ENCODE measurements at places on chromosomes 12 and 14. TPM values are rescaled to one million over a fixed set of nuclear protein-coding genes. Genes with fewer than 3 reads are reported as not detected.
A peak's percentile ranks its signal among the peaks of the same experiment; 100 is the strongest.

DNA sequence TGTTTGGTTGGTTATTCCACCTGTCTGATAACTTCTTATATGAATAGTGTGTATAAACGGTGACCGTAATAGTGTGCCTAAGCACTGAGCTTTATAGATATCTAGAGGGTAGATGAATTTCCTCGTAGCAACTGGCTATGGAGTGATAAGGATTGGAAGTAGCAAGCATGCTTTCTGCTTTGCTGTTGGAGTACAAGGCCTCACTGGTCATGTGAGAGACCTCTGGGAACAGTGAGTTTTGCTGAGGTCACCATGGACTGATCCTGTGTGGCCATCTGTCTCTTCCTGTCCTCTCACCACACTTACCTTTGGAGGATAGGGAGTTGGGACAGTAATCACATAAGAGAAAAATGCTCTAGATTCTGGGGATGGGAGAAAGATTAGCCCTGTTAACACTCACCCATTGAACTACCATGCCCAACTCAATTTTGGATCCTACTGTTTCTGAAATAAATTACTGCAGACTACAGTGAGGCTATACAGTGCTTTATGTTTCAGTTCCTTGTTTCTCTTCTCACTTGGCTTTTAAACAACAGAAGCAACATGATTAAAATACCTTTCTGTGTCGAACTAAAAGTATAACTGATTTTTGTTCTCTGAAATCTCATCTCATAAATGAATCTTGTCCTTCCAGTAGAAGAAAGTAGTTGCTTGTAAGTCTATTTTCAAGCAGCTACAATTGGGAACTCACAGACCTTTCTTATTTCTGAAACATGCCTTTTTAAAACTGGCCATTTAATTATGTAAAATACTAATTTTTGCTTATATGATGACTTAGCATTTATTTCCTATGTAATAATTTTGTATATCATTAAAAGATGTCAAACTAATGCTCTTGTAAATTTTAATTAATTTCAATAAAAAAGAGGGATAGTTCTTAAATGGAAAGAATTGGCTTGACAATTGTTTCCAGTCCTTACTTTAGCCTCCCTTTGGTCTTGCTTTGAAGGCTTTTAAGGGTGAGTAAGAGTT lies 8.3 kb downstream of the TMX1 start:
- DNase-seq = no peak

- no peak for DNase-seq
Observed at GRCh38 chr12:108616941-108617858, 16.5 kb downstream of the SELPLG start.

DNA sequence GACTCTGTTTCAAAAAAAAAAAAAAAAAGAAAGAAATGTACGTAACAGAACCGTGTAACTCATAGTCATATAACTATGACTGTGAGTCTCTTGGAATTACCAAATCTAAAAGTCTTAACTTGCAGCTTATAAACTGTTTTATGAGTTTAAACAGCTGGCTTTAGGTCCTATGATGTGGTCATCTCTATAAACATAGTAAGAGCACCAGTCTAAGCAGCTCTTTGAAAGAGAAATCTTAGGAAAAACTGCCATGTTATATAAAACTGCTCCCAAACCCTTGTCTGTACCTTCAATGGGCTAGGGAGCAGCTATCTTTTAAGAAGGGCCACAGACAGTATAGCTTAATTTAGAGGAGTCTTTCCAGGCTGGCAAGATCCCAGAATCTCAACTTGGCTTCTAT lies 115.5 kb upstream of the AEBP2 start:
- no peak for DNase-seq

DNA sequence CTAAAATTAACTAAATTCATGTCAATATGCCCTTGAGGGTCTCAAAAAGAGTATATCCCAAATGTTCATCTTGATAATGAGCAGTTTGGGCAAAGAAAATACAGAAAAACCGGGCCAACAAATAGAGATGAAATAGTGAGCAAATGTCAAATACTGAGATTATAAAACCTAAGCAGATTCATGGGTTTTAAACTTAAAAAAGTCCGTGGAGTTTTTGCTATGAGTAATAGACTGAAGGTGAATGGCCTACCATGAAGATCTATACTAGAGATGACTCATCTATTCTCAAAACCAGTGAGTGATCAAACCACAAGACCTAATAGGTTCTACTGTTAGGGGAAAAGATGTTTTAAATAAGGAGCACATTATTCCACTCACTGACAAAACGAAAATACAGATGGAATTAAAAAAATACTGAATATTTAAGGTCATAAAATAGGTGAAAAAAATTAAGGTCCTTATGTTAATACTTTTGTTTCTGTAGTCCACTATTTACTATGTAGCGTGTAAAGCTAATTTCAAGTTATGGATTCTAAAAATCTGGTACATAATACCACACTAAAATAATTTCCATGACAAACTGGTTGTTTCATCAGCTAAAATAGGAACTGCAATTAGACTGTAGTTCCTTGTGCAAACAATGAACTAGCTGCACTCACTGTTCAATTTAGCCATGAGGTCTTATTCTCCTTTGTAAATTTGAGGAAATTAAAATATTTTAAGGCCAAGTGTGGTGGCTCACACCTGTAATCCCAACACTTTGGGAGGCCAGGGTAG lies 5.0 kb downstream of the HNRNPC start:
- DNase-seq = peak; percentile 61

GRCh38 chr12:72338437-72338836 lies 66.3 kb downstream of the TRHDE start:
- no peak for DNase-seq

DNA sequence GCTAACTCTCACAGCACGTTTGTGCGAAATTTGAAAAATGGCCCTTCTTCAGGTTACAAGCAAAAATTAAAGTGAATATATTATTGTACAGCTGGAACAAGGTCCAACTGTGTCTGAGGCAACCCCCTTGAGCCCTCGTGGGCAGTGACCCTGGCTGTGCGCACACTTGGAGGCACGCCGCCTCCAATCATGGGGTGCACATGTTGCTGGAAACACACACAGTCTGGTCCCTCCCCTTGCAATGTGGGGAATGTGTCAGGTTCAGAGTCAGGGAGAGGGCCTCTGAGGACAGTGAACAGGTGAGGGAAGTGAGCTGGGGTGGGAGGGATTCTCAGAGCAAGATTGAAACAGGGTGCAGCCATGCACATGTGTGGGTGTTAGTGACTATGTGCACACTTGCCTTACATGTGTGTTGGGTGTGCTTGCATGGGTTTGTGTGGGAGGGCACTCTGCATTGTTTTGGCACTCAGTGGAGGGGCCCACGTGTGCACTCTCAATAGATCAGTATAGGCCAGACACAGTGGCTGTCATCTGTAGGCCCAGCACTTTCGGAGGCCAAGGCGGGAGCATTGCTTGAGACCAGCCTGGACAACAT lies 9.6 kb downstream of the TSPAN9 start:
- no peak for DNase-seq

DNA sequence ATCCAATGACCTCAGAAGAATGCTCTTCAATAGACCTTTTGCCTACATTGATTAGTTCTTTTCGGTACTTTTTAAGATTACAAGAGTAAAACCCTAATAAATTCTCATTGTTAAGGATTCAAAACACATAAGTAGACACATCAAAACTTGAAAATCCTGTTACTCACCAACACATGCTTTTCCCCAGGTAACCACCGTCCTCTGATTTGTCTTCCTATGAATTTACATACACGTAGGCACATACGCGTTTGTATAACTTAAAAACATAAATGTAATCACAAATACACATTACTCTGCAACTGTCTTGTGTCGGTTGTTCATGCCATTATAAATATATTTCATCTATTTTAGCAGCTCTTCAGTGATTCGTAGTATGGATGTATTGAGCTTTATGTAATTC lies 910 bp upstream of the WASHC4 start:
- DNase-seq = no peak

DNA sequence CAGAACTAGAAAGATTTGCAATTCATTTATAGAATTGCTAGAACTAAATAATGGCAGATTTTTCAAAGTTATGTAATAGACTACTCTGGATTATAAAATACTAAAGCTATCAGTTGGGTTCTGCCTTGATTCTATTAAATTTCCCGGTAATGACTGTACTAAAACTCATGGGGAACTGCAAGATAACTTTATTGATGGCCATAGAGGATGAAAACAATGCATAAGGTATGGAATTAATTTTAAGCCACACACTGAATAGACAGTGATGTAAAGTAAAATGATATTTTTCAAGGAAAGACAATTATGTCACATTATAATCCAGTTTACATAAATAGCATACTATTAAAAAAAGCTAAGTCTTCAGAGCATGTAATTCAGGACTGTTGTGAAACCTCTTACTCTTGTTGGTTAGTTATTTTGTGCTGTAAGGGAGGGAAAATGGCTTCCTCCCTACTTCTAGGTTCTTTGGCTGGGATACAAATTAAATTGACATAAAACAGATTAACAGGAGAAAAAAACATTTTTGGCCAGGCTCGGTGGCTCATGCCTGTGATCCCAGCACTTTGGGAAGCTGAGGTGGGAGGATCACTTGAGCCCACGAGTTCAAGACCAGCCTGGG lies 134.4 kb upstream of the AMIGO2 start:
- no peak for DNase-seq

DNA sequence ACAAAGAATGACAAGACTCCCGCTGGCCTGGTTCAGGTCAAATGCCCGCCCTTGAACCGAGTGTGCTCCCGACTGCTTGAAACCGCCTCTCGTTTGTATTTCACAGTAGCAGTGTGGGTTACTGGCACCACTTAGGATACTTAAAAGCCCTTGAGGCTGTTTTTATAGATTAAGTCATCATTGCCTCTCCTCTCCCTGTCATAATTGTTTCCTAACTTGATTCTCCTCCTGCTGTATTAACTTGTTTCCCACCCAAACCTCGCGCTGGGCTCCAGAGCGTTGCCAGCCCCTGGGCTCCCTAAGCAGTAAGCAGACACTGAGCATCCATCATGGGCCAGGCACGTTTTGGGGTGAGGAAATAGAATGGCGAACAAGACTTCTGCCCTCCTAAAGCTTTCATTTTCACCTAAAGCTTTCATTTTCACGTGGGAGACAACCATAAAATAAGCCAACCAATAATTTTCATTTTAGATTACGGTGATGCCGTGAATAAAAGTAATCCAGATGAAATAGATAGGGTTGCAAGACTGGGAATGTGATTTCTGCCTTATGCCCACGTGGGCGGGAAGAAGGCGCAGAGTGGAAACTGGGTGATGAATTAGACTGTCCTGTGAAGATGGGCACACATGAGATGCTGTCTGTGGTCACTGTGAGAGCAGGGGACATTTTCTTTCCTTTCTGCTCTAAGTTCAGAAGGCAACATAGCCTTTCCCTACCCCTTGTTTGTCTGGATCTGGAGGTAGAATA lies 97.5 kb downstream of the PPP2R5C start:
- DNase-seq = no peak

DNA sequence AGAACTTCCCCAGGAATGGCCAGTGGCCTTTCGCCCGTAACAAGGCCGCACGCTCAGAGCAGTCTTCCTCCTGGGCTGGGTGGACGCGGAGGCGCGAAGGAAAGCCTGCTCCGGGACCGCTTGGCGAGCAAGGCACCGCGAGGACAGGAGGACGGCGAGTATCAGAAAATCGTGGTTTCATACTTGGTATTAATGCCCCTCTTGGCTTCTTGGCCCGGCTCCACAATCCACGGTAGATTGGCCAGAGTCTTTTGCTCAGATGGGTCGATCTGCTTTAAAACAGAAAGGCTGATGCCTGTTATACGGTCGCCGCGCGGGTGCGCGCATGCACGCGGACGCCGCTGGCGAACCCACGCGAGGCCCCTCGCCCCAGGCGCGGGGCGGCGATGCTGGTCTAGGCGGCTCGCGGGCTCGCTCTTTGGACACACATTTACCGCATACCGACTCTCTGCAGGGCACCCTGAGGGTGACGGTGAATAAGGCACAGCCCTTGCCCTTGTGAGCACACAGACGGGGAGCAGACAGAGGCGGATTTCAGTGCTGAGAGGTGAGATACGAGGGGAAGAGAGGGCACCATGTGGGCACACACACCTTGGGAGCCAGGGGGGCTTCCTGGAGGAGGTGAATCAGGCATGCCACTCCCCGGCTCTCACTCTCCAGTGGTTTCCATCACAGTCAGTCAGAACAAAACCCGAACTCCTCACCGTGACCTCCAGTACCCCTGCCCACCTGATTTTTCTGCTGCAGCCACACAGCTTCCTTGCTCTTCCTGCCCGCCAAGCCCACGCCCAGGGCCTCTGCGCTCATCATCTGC lies 100.7 kb downstream of the APAF1 start:
- no peak for DNase-seq

DNA sequence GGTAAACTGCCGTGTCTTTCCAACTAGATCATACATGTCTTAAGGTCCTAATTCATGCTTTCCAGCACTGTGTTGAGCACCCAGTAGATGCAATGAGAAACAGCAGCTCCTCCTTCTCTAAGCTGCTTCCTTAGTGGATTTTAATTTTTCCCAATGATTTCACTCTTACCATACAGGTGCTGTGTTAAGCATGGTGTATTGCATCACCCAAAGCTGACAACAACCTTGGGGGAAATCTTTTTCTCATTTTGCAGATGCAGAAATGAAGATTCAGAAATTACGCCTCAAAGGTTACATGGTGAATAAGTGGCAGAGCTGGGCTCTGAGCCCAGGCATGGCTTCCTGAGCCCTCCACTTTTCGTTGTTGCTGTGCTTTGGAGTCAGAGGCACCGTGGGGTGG lies 75.6 kb downstream of the NEDD1 start:
- DNase-seq = no peak

DNA sequence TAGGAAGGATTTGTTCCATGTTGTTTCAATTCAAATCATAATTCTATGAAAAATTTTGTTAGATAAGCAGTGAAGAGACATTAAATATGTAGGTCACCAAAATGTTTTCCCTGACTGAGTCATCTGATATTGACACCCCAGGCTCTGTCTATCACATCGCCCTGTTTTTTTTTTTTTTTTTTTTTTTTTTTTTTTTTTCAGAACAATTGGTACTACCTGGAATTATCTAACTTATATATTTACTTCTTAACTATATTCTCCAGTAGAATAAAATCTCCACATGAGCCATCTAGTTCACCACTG lies 97.8 kb upstream of the KRAS start:
- DNase-seq = no peak

DNA sequence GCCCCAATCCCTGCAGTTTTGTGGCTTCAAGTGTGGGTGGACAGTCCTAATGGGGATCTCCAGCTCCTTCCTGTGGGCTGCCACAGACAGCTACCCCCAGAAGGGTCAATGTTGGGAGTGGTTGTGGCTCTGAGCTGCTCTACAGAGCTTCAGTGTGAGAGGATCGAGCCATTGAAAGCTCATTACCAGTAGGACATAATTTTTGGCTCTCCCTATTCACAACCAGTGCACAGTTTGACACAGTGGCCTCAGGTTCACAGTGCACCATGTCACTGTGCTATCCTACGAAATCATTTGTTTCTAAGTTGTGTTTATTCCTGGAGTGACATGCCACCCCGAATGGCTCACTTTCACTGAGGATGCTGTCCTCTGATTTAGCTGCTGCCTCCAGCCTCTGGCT lies 22.8 kb downstream of the TMBIM6 start:
- no peak for DNase-seq

- DNase-seq = peak; percentile 28
Observed at GRCh38 chr12:105382771-105383622, 52.5 kb downstream of the C12orf75 start.

TSPAN8 gene
- polyA plus RNA-seq = not detected

TAC3 gene
- polyA plus RNA-seq = not detected

SLC10A1 gene
- polyA plus RNA-seq = not detected

SLCO1A2 gene
- not detected for polyA plus RNA-seq

APAF1 gene
- polyA plus RNA-seq = 5.0 TPM

ARHGAP9 gene
- 0.15 TPM for polyA plus RNA-seq

IFNG-AS1 gene
- polyA plus RNA-seq = not detected

GZMB gene
- 0.08 TPM for polyA plus RNA-seq

B3GNT4 gene
- 2.3 TPM for polyA plus RNA-seq

P2RX2 gene
- polyA plus RNA-seq = not detected

ACRBP gene
- 0.21 TPM for polyA plus RNA-seq

Measured in keratinocyte (primary cell).